ENCODE measurements at places on chromosomes 2 and 18. TPM values are rescaled to one million over a fixed set of nuclear protein-coding genes. Genes with fewer than 3 reads are reported as not detected.

GRCh38 chr2:218465987-218466633, 47.2 kb downstream of the VIL1 start:
- no peaks in the 10 kb centered on the region for H3K4me1 ChIP-seq
- no peak for DNase-seq
- H3K4me3 ChIP-seq: no peak overlapping the region
- peaks cover 27% of the 10 kb centered on the region for H3K36me3 ChIP-seq

Gene IWS1
- total RNA-seq: 46.0 TPM

DNA sequence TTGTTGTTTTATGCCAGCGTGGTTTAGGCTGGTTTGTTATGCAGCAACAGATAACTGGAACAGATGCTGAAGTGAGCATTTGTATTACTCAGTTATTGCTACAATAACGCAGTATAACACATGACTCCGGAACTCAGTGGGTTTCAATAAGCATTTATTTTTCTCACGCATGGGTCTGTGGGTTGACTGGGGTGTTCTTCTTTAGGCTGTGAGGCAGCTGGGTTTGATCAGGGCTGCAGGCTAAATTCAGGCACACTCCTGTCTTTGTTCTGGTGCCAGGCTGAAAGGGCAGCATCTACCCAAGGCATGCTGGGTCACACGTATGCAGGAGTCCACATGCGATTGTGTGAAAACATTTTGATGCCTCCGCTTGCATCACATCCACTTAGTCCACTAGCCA, 3.8 kb upstream of the SLC1A4 start:
- H3K4me1 ChIP-seq: peaks cover 2% of the 10 kb centered on the region
- no peak overlapping the region for H3K4me3 ChIP-seq
- no peaks in the 10 kb centered on the region for H3K36me3 ChIP-seq
- H3K27me3 ChIP-seq: no peaks in the 10 kb centered on the region
- no peak for DNase-seq

DNA sequence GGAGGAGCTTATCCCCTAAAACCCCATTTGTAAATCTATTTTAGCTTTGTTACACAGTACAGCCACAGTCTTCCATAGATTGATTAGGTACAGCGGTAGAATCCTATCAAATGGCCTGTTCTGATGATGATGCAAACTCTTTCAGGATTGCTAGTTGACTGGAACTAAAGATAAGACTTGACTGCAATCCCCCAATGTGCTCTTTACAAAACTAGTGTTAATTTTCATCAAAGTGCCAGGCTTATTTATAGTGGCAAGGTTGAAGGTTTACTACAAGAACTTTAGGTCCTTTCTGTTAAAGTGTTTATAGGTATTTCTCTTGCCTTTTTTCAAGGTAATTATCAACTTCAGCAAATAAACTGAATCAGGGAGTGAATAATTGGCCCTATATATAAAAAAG, 9.0 kb upstream of the OTX1 start:
- no peak overlapping the region for H3K27ac ChIP-seq
- no peak overlapping the region for H3K4me3 ChIP-seq
- peaks cover 15% of the 10 kb centered on the region for H3K27me3 ChIP-seq
- no peaks in the 10 kb centered on the region for H3K36me3 ChIP-seq
- no peak for DNase-seq
- H3K4me1 ChIP-seq: no peaks in the 10 kb centered on the region

Gene MYO5B
- not detected for total RNA-seq

Gene CFAP65
- total RNA-seq: not detected

DNA sequence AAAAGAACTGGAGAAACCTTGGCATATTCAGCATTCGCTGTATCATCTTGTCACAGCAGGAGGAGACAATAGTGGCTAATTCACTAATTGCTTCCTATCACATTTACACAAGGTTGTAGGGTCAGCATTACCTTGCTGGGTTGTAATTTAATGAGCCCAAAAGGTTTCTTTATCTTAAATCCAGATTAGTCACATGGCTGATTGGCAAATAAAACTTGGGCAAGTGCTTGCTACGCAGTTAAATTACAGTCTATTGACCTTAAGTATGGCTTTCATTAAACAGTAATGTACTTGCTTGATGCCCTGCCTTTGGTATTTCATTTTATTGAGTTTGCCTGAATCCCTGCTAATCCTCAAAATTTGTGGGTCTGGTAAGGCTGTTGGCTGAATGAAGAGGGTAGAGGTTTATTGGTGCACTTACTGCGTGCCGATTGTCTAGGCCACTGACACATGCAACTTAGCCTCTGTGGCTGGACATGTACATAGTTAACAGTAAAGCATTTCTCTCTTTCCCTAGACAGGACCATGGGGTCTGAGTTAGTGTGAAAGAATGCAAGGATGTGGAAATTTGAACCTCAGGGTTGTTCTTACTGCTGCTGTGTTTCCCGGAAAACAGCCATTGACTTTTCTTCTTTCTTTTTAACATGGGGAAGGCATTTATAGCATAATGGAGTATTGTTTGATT, 34.3 kb downstream of the FMNL2 start:
- H3K36me3 ChIP-seq: no peaks in the 10 kb centered on the region
- H3K27ac ChIP-seq: no peak overlapping the region
- H3K4me1 ChIP-seq: no peaks in the 10 kb centered on the region
- DNase-seq: no peak
- no peak overlapping the region for H3K4me3 ChIP-seq
- H3K27me3 ChIP-seq: no peaks in the 10 kb centered on the region

DNA sequence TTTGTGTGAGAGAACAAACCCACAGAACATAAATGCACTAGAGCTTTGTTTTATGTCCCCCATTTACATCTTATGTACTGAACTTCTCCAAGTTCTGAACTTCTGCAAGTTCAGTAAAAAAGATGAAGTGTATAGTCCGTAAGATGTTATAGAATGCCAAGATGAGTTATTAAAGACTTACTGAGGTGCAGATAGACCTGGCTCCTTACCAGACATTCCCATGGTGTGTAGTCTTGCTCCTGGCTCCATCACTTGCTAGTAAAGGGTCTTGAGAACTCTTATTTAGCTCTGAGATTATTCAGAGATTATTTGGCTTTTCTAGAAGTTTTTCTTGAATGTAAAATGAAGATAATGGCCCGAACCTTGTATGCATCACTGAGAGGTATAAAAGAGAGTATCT, 16.8 kb downstream of the GULP1 start:
- no peak overlapping the region for H3K27ac ChIP-seq
- H3K4me3 ChIP-seq: no peak overlapping the region
- H3K27me3 ChIP-seq: no peaks in the 10 kb centered on the region
- DNase-seq: no peak

DNA sequence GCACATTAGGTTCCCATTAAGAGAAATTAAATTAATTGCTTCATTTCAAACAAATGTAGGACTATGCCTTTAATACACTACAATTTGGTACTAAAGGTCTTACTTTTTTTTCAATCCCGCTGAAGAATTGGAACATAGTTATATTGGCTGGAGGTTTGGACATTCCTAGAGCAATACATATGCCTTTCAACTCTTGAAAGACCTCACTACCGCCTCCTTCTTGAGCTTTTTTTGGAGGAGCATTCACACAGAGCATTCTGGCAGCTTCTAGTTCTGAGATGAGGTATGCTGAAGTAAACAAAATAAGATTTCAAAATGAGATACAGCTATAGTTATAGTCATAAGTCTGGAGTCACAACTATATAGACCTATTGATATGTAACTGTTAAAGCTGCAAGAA, 10.9 kb downstream of the FAM98A start:
- no peaks in the 10 kb centered on the region for H3K27me3 ChIP-seq
- no peak for DNase-seq
- H3K4me3 ChIP-seq: no peak overlapping the region

Gene FABP1
- total RNA-seq: not detected

Data from T-cell (primary cell).